ENCODE measurements at places on chromosomes 1 and 21. TPM values are rescaled to one million over a fixed set of nuclear protein-coding genes. Genes with fewer than 3 reads are reported as not detected.

The LHX8 gene
- total RNA-seq, result not detected

The KIAA1614 gene
- 0.80 TPM for total RNA-seq

The SLC44A3 gene
- 1.3 TPM for total RNA-seq

The BACH1 gene
- total RNA-seq, result 20.0 TPM

The CLDN17 gene
- not detected for total RNA-seq

The SLC44A5 gene
- 0.18 TPM for total RNA-seq

The RYR2 gene
- total RNA-seq, result 0.03 TPM

The UCK2 gene
- 91.2 TPM for total RNA-seq

The AVPR1B gene
- total RNA-seq, result not detected

The TSHB gene
- not detected for total RNA-seq

The PTGFR gene
- not detected for total RNA-seq

The GBP6 gene
- total RNA-seq, result not detected

The ATAD3C gene
- 10.6 TPM for total RNA-seq

The ADGRL4 gene
- total RNA-seq, result not detected

The TMEM269 gene
- total RNA-seq, result 0.13 TPM

The TMOD4 gene
- total RNA-seq, result 0.80 TPM

The AMY1A gene
- total RNA-seq, result not detected

The CNKSR1 gene
- total RNA-seq, result 13.7 TPM

The GBP5 gene
- total RNA-seq, result 0.10 TPM

The FOXD2 gene
- 2.2 TPM for total RNA-seq

The ELF3 gene
- total RNA-seq, result 126 TPM

The ANKRD34A gene
- total RNA-seq, result 1.4 TPM

The MTARC1 gene
- total RNA-seq, result 0.74 TPM

The PGLYRP4 gene
- total RNA-seq, result not detected

The DHCR24 gene
- 313 TPM for total RNA-seq

The PM20D1 gene
- 0.13 TPM for total RNA-seq
